ENCODE measurements at places on chromosomes 5 and 9.

- DNase-seq, result no peak
Observed at GRCh38 chr9:21825637-21826036, 23.2 kb downstream of the MTAP start.

DNA sequence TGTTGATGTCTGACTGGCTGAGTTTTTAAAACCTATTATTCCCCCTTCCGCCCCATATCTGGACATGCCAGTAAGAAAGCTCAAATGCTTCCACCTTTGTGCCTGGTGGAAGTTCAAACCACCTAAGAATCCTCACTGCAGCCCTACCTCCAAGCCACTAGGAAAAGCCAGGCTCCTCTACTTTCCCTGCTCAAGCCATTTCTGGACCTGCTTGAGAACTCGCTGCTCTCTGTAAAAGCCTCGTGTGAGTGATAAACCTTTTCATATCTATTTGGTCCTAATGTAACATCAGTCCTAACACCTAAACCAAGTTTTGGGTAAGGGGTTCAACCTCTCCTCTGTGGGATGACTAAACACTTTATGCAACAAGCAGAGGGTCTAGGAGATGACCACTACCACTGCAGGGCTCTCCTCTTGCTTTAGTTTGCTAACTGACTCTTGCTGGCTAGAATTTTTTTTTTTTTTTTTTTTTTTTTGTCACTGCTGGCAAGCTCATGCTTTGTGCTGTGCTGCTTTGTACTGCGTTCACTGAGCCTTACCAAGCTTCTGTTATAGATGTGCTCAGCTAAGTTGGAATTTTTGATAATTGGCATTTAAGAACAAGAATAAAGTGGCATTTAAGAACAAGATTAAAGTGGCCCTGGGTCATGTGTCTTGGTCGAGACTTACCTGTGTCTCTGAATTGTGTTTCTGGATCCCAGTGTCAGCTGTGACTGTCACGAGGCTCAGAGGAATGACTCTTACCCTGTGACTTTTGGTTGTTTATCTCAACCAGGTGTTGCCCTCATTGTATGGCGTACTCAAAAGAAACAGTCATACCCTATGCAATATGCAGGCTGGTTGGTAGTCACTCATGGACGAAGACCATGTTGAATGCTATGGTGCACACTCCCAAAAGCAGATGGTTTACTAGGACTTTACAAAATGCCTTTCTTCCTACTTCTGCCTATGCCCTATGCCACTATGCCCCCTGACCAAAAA is 19.5 kb downstream of the TRIM32 start:
- no peak for DNase-seq

GRCh38 chr5:143524338-143524945 is 121.0 kb upstream of the NR3C1 start:
- no peak for DNase-seq

DNA sequence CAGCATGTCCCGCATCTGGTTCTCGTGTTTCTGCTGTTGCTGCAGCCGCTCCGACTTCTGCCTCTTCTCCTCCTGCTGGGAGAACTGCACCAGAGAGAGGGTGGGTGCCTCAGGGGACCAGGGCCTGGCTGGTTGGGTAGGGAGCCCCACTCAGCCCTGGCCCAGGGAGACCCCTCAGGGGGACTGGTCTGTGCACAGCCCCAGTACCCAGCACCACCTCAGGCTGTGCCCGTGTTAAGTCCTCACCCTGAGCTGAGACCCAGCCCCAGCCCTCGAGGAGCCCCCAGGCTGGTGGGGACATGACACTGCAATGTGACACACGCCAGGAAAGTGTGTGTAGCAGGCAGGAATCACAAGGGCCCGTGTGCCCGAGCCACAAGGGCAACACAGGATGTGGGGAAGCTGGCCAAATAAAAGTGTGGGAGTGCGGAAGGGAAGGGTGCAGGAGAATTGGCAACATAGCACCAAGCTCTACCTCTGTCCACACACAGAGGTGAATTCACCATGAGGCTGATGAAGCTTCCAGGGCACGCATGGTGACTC is 48.2 kb upstream of the FBXW11 start:
- no peak for DNase-seq

DNA sequence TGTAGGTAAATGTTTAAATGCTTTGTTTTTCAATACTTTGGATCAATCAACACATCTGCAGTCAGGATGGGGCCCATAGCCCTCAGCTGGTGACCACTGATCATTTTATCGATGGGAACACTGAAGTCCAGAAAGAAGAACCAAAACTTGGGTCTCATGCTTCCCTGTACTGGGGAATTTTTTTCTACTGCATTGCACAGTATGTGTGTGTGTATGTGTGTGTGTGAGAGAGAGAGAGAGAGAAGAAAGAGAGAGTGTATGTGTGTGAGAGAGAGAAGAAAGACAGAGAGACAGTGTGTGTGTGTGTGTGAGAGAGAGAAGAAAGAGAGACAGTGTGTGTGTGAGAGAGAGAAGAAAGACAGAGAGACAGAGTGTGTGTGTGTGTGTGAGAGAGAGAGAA is 202.9 kb upstream of the MSX2 start:
- no peak for DNase-seq

DNA sequence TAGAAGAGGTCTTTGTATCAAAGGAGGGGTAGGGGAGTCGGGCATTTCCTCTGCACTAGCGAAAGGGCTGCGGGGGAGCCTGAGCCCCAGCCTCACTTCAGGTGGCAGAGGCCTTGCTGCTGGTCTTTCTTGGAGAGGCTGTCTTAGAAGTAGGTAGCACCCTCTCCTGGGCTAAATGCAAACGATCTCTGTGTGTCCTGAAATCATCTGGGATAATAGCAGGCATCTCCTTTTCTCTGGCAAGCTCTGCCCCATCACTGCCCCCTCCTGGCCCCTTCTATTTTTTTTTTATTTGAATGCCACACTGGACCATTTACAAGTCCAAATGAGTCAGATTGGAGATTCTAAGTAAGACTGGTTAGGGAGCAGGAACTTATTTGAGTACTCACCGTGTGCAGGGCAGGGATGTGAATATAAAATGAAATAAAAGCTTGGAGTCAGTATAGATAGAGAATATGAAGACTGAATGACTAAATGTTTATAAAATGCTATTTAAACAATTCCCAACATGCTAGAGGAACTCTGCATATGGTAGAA is 137.1 kb downstream of the FGF1 start:
- DNase-seq, result peak; percentile 97

- DNase-seq, result no peak
Observed at GRCh38 chr9:87271696-87272477, 225.8 kb upstream of the DAPK1 start.

GRCh38 chr9:104850786-104851545 is 77.0 kb downstream of the ABCA1 start:
- peak; percentile 43 for DNase-seq
